ENCODE measurements at places on chromosomes 16 and 17.

DNA sequence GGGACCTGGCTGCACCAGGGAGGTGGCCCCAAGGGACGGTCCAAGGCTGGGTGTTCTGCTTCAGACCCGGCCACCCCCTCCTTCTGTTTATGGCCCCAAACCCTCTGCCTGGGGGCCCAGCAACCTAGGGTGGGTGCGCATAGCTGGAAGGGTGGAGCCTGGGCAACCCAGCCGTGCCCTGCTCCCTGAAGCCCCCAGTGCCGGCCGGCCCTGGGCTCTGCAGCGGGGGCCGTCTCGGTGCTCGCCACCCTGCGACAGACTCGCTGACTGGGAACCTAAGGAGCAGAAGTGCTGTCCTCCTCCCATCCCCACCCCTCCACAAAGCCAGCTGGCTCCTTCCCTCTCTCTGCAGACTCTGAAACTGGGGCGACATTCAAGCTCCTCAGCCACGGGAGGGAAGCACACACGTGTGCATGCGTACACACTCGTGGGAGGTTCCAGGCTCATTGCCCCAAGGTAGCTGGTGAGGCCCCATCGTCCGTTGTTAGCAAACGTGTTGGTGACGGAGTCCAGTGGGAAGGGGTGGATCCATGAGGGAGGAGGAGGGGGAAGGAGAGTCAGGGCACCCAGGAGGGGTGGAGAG, 43.4 kb downstream of the ENGASE start:
- no peak for DNase-seq

GRCh38 chr16:78896280-78896679, 704.3 kb downstream of the MAF start:
- DNase-seq = no peak

- DNase-seq = no peak
These were observed 7.3 kb downstream of the THRA start for GRCh38 chr17:40069751-40070708.

DNA sequence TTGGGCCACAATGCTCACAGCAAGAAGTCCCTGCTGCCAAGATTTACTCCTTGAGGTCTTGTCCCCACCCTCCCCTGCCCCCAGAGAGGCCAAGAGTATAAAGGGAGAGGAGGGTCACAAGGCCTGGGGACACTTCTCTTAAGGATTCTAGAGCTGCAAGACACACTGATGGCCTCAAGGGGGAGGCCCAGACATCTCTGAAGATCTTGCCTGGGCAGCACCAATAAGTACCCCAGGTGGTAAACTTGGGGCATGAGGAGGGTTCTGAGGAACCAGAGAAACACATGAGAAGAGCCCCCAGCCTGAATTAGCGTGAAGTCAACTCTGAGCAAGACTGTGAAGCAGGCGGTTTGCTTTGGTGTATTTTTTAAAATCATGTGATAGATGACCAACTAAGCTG, 26.8 kb upstream of the MTMR4 start:
- no peak for DNase-seq

- DNase-seq = no peak
These were observed 684.0 kb downstream of the CDH11 start for GRCh38 chr16:64437706-64438324.

GRCh38 chr16:66270333-66270927, 96.1 kb upstream of the CDH5 start:
- DNase-seq = no peak

DNA sequence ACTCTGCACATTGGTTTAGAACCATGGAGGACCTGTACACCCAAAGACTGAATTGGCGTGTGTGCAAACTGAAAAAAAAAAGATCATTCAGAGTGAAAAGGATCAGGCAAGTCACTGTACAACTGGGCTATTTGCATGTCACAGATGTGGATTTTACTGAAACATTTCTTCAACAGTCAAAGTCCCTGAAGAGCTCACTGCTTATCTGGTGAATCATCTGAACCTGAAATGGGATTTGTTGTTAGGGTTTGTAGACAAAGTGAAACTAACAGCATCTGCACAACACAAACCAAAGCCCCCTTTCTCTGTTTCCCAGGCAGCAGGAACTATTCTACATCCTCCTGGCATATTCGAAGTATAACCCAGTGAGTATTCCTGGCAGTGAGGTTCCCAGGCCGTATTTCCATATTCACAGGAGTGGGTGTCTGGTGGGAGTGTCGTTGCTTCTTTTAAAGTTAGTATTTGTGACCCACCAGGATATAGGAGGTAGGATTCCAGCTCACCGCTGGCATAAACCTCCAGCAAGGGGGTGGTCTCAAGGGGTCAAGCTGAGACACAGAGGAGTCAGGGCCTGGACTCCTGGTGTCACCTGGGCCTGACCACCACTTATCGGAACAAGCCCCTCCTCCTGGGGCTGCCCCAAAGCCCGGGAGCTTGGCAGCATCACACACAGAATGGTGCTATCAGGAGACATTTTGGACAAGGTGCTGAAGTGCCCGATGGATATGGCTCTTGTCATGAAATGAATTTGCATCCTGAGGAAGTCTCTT, 80.9 kb downstream of the GOSR1 start:
- DNase-seq = no peak

- no peak for DNase-seq
These were observed 27.2 kb downstream of the FZD2 start for GRCh38 chr17:44584443-44584842.

GRCh38 chr17:79939094-79939435, 96.6 kb downstream of the TBC1D16 start:
- no peak for DNase-seq

Data from renal cortical epithelial cell (primary cell).